ENCODE measurements at places on chromosomes 1 and 21.
A peak's percentile ranks its signal among the peaks of the same experiment; 100 is the strongest.

DNA sequence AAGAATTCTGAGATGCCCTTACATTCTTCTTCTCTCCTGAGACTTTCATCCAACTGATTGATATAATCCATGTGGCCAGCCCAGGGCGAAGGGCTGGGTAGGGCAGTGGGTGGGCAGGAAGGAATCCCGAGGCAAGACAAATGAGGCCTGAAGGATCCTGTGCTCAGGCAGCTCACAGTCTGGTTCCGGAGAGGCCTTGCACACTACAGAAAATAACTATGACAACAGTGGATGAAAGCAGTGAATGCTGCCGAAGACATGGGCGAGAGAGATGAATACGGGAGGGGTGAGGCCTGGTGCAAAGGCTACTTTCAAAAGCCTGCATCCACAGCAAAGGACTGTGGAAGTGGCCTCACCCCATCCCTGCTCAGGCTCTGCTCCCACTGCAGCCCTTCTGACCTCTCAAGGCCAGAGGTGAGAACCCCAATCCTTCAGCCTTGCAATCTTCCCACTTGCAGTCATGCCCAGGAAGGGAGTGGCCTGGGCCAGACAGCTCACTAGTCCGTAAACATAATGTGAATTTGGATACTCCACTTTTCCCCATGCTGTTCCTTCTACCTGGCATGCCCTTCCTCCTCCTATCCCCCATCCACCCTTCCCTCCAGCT is 183.7 kb upstream of the EDN2 start:
- no peak for DNase-seq

GRCh38 chr1:29379443-29380073 is 143.2 kb downstream of the PTPRU start:
- peak; percentile 57 for DNase-seq

- no peak for DNase-seq
These were observed 1.6 kb upstream of the IRF6 start for GRCh38 chr1:209807509-209807908.

DNA sequence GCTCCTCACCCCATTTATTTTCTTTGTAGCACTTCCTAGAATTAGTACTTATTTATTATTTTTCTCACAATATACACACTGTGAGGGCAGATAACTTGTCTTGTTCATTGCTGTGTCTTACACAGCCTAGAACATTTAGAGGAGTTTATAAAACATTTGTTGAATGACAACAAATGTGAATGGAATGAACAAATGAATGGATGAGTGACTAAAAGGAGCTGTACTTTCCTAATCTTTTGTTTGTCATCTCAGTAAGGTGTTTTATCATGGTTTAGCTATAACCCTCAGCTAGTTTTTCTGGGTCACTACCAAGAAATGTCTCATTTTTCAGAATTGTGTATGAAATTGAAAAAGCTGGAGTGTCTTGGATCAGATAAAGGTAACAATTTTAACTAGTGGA is 239.3 kb upstream of the KCNK2 start:
- no peak for DNase-seq

GRCh38 chr21:46634966-46635323 is 529 bp upstream of the PRMT2 start:
- peak; percentile 83 for DNase-seq

DNA sequence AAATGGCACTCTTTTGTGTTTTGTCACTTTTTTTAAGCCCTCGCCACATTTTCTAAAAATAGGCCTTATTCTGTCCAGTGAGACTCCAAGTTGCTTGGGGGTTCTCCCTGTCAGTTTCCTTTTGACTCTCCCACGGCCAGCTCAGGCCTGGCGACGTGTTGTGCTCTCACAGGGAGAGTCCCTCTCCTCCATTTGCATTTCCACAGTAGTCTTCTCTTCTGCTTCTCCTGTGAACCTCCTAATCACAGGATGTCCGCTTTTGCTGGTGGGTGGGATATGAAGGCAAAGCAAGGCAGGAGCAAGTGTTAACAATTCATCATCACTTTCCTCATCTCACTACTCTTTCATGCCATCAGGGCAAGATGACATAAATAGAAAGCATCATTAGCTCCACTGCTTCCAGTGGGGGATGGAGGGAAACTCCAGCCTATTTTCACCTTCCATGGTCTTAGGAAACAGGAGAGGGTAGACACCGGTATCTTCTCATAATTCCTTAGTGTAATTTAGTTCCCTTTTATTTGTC is 99.8 kb downstream of the INTS7 start:
- no peak for DNase-seq

DNA sequence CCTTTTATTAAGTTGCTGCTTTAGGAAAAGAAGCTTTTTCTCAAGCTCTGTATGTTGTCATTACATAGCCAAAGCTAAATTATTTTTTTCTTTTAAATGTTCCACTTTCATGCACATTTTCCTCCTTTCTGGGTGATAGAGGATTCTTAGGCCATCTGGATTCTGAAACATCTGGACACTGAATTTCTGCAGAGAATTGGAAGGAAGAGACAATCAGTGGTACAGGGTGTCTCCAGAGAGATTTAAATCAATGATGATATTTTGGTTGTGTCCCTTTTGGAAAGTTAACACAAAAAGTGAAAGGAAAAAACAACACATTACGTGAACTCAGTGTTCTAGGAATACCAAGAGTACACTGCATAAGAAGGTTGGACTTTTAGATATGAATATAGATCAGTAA is 211.4 kb upstream of the PKN2 start:
- DNase-seq, result no peak

- peak; percentile 84 for DNase-seq
These were observed 36.2 kb downstream of the UBE2G2 start for GRCh38 chr21:44765231-44766013.

DNA sequence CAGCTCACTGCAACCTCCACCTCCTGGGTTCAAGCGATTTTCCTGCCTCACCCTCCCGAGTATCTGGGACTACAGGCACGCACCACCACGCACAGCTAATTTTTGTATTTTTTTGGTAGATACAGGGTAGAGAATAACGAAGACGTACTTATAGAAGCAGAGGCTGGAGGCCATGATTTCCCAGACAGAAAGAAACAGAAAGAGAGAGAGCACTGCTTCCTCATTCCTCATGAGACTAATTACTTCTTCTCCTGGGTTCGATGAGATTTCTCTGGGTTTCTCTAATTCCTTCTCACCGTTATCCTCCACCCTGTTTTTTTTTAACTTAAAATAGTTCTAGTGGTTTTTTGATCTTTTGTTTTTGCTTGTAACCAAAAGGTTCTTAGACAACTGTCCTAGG is 23.4 kb upstream of the PTP4A2 start:
- no peak for DNase-seq

GRCh38 chr1:51418384-51418959 is 88.1 kb upstream of the TTC39A start:
- no peak for DNase-seq

DNA sequence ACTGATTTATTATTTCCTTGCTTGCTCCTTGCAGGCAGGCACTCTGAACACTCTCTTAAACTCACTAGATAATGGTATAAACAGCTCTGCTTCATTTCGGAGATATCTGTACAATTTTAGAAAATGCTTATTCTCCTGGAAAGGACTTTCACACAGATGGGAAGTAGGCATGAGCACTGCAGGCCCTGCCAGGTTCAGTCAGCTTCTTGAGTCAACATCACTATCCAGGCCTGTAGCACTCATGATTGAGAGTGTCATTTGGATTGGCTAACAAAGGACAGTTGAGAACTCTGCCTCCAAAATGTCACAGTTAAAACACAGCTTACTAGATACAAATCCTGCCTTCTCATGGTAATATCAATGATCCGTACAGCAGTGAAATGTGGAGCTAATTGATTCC is 181.9 kb downstream of the CYYR1 start:
- DNase-seq, result no peak

GRCh38 chr1:42379794-42380585 is 602 bp upstream of the RIMKLA start:
- peak; percentile 53 for DNase-seq

- DNase-seq, result no peak
These were observed 42.4 kb downstream of the SKI start for GRCh38 chr1:2270260-2271100.

DNA sequence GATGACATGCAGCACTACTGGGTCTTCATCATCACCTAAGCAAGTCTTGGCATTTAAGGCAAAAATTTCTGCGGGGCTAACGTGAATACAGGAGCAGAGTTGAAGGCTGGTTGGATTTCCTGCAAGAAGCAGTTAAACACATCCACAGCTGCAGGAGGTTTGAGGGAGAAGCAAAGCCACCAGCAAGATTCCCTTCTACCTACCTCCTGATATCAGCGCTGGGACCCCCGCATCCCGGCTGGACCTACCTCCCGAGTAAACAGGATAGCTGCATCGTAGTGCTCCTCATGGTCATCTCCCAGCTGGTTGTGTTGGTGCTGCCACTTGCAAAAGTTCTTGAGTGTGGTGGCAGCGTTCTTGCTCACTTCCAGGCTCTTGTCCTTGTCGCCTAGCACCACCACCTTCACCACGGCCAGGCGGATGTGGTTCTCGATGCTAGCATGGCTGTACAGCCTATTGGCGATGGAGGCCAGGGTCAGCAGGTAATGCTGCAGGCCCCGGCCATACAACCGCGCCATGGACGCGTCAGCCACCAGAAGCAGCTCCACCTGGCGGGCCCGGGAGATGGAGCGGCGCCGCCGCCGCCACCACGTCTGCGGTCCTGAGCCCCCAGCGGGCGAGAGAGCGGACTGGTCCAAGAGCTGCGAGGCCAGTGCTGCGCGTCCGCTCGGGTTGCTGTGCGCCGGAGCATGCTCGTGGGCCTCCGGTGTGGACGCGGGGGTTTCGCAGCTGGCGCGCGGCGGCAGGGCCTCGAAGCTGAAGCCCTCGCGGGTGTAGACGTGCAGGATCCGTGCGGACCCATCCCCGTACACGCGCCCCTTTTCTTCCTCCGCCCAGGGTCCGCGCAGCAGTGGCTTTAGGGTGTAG is 1.6 kb downstream of the ADAMTS5 start:
- DNase-seq, result peak; percentile 19

GRCh38 chr1:212288615-212289014 is 3.4 kb downstream of the PPP2R5A start:
- peak; percentile 17 for DNase-seq

- peak; percentile 17 for DNase-seq
These were observed 109.6 kb downstream of the PLPP3 start for GRCh38 chr1:56469640-56470371.

- peak; percentile 62 for DNase-seq
These were observed 67.2 kb downstream of the SLC35A3 start for GRCh38 chr1:100036718-100037655.

GRCh38 chr1:1178794-1179331 is 5.2 kb downstream of the TTLL10 start:
- DNase-seq, result no peak

DNA sequence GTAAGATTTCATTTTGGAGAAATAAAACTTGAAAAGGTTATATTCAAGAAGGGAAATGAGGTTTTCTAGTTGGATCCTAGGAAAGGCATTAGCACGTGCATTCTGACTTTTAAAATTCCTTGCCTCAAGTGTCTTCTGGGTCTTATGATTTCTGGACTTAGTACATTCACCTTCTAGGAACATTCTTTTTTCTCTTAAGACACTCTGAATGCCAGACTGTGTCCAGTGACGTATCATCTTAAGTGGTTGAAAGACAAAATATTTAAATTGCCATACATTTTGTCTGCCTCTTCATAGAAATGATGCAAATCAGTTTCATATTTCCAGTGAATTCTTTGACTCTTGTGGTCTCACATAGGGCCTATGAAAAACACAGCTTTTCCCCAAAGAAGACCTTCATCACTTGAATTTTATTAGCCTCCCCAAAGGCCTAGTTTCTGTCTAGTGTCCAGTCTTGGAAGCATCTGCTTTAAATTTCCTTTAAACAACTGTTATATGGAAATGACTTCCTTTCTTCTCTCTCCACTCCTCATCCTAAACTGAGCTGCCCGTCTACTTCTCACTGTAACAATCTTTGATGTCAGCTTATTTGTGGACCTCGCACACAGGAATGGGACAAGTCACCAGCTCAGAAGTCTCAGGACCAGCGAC is 187.2 kb downstream of the HLX start:
- no peak for DNase-seq

DNA sequence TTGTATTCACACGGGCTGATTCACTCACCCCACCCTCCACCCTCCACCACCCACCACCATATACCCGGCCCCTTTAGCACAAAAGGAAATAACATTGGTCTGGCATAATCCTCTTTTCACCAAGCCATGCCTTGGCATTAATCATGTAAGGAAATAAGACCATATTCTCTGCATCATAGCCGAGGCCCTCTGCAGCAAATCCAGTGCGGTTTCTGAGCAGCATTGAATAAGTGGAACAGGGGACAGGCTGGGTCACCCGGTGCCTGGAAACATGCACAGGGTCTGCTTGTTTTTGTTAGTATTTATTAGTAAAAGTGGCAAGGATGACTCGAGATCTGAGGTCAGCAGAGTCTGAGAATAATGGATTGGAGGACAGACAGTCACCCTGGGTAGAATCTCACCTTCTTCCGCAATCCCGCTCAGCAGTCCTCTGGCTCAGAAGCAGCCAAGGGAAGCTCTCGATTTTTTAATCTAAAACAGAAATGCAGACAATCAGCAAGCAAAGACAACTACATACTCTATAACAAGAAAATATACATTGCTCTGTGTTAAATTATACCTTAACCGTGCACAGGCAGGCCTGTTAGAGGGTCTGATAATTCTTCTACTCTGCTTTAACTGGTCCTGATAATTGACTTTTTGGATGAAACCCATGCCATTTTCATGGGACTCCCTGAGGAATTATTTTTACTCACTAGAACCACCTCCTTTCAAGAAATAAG is 52.4 kb upstream of the CDC42BPA start:
- peak; percentile 82 for DNase-seq

- DNase-seq, result no peak
These were observed 99.2 kb upstream of the BTG3 start for GRCh38 chr21:17711896-17712295.

DNA sequence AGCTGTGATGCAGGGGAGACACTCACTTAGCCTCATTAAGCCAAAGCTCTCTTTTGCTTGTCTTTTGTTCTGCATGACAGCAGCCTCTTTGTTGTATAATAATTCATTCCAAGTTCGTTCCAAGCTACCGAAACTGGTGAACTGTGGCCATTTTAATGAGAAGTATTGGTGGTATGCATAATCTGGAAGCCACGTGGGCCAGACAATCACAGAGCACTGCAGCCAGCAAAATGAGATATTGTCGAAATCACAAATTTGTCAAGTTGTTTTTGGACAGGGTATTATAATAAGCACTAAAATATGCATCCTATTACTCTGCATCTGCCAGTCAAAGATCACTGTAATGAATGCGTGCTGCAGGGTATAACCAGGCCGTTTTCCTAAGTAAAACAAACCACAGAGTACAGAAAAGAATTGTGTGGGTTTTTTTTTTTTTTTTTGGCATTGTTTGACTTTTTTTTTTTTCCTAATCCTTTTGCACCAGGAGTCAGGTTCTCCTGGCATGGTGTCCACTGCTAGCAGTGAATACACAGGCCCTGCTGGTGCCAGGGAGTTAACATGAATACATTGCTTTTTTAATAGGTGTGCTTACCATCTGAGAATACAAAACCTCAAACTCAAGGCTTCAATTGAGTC is 423.9 kb downstream of the PTBP2 start:
- DNase-seq, result peak; percentile 73

- DNase-seq, result peak; percentile 87
These were observed 1.7 kb downstream of the PLEKHG5 start for GRCh38 chr1:6489799-6490180.

GRCh38 chr1:193033610-193034009 is 25.6 kb downstream of the UCHL5 start:
- DNase-seq, result no peak

- DNase-seq, result no peak
These were observed 4.5 kb downstream of the POLR3C start for GRCh38 chr1:145828367-145829026.

GRCh38 chr1:29583727-29584126 is 347.4 kb downstream of the PTPRU start:
- DNase-seq, result no peak

- DNase-seq, result no peak
These were observed 3.9 kb upstream of the LRRC52 start for GRCh38 chr1:165539908-165540307.

Data from Daoy (cell line).